ENCODE measurements at places on chromosomes 13 and 19. TPM values are rescaled to one million over a fixed set of nuclear protein-coding genes. Genes with fewer than 3 reads are reported as not detected.

The PRTN3 gene
- not detected for total RNA-seq

The JAK3 gene
- 8.1 TPM for total RNA-seq

The FBXO17 gene
- total RNA-seq, result 3.8 TPM

The ACER1 gene
- total RNA-seq, result not detected

DNA sequence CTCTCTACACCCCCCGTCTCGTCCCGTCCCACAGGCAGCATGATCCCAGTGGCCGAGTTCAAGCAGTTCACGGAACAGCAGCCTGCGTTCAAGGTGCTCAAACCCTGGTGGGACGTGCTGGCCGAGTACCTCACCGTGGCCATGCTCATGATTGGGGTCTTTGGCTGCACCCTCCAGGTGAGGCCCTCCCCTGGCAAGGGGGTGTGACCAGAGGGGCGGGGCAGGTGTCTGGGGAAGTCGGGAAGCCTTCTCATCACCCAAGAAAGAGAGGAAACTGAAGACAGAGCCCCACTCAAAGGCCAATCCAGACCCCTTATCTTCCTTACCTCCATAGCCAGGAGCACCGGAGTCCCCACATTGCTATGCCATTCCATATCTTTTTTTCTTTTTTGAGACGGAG is 7.3 kb downstream of the LRRC8E start:
- no peaks in the 10 kb centered on the region for H3K4me1 ChIP-seq
- no peaks in the 10 kb centered on the region for H3K36me3 ChIP-seq
- H3K27me3 ChIP-seq, result no peaks in the 10 kb centered on the region
- no peak for DNase-seq
- H3K4me3 ChIP-seq, result no peak overlapping the region

- H3K27ac ChIP-seq, result no peak overlapping the region
- no peak overlapping the region for H3K4me3 ChIP-seq
- no peak for DNase-seq
- no peaks in the 10 kb centered on the region for H3K4me1 ChIP-seq
- no peaks in the 10 kb centered on the region for H3K36me3 ChIP-seq
- no peaks in the 10 kb centered on the region for H3K27me3 ChIP-seq
These were observed 190.9 kb downstream of the SLITRK6 start for GRCh38 chr13:85608255-85608829.

DNA sequence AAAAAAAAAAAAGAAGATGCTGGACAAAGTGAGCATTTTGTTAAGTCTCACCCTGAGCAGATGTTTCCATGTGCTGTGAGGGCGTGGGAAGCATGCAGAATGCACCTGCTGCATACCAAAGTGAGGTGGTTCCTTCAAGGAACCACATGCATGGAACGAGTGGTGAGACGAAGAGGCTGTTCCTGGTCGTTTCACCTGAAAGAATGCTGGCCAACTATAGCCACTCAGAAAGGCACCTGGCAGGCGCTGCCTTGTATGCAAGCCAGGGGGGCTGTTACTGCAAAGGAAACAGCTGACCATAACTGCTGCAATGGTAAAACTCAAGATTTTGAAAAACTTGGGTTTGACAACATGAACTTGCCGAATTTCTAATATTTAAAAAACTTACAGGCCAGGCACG is 14.7 kb downstream of the MIER2 start:
- H3K4me1 ChIP-seq, result no peaks in the 10 kb centered on the region
- no peaks in the 10 kb centered on the region for H3K36me3 ChIP-seq
- H3K27me3 ChIP-seq, result no peaks in the 10 kb centered on the region
- H3K4me3 ChIP-seq, result no peak overlapping the region

DNA sequence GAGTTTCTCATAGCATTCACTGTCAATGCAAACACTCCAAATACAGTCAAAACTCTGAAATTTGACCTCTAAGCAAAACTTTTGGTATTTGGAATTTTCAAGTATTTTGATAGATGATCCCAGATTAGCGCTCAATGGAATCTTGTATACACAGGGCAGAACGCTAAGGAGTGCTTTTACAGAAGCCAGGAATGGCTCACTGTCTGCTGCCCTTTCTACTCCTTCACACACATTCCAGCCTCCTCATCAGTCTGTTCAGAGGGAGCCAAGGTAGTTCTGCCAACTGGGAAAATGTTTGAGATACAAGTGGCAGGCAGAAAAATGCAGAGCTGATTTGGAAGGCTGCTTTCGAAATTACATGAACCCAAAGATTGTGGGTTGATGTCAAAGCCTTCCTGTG is 4.4 kb upstream of the STARD13 start:
- no peaks in the 10 kb centered on the region for H3K27me3 ChIP-seq
- no peak overlapping the region for H3K27ac ChIP-seq
- H3K4me1 ChIP-seq, result no peaks in the 10 kb centered on the region
- no peak overlapping the region for H3K4me3 ChIP-seq
- no peaks in the 10 kb centered on the region for H3K36me3 ChIP-seq

- H3K4me1 ChIP-seq, result no peaks in the 10 kb centered on the region
- no peaks in the 10 kb centered on the region for H3K27me3 ChIP-seq
- no peak overlapping the region for H3K27ac ChIP-seq
- H3K4me3 ChIP-seq, result no peak overlapping the region
- peak; percentile 25 for DNase-seq
- H3K36me3 ChIP-seq, result no peaks in the 10 kb centered on the region
These were observed 27.7 kb downstream of the EFNB2 start for GRCh38 chr13:106507560-106508274.
